Cardiac septum (tissue), 1 donor: ENCODE measurements at places on chromosomes 2 and 18. TPM values are rescaled to one million over a fixed set of nuclear protein-coding genes. Genes with fewer than 3 reads are reported as not detected.
A peak's percentile ranks its signal among the peaks of the same experiment; 100 is the strongest.

DNA sequence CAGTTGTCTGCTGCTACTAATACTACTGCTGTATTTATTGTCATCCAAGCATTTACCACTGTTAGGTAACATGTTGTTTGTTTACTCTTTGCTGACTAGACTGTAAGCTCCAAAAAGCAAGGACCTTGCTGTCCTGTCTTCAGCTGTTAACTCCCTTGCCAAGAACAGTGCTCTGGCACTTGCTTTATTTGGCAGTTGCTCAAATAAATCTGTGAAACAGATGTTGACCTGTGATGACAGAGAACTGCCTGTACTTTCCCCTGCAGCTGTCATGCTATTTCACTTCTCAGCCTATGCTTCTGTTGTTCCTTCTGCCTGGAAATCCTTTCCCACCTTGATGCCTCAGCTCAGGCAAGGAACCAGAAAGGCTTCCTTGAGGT lies 181.2 kb downstream of the ATAD2B start:
- DNase-seq: no peak

POLR1B gene
- total RNA-seq: 10.1 TPM

GRCh38 chr2:149224543-149224942 lies 105.8 kb upstream of the LYPD6 start:
- DNase-seq: no peak

- no peak for DNase-seq
Observed at GRCh38 chr2:230170532-230170931, 49.3 kb downstream of the SP110 start.

UGT1A1 gene
- not detected for total RNA-seq

EVX2 gene
- not detected for total RNA-seq

CYS1 gene
- total RNA-seq: 3.8 TPM

DNA sequence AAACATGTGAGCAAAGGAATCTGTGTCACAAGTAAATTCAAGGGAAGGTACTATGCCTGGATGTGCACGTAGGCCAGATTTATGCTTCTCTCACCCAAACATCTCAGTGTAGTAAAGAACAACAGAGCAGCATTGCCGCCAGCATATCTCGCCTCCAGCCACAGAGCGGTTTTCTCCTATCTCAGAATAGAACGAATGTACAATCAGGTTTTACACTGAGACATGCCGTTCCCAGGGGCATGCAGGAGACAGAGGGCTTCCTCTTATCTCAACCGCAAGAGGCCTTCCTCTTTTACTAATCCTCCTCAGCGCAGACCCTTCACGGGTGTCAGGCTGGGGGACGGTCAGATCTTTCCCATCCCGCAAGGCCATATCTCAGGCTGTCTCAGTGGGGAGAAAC lies 175.3 kb downstream of the RPIA start:
- no peak for DNase-seq

- DNase-seq: no peak
Observed at GRCh38 chr2:161019311-161019710, 140.9 kb upstream of the TANK start.

- DNase-seq: no peak
Observed at GRCh38 chr18:69564602-69565001, 163.9 kb downstream of the DOK6 start.

DNA sequence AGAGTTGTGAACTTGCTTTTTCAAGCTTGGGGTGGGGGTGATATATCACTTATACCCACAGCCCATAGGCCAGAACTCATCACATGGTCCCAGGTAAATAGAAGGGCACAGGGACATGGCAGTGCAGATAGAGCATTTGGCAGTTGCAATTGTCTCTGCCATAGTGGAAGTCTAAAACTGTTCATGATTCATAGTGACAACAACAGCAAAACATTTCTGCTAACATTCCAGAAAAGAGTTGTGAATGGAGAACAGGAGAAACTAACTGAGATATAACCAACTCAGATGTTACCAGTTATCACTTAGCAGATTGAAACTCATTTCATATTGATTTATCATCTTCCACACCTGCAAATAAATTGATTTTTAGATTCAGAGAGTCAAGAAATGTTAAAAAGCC lies 278.6 kb upstream of the KYNU start:
- no peak for DNase-seq

DNA sequence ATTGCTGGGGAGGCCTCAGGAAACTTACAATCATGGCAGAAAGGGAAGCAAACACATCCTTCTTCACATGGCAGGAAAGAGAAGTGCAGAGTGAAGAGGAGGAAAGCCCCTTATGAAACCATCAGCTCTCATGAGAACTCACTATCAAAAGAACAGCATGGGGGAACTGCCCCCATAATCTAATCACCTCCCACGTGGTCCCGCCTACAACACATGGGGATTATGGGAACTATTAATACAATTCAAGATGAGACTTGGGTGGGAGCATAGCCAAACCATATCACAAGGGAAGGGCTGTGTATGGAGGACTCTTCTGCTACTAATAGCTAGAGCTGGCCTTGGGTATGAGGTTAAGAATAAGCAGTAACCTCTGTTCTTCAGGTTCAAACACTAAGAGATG lies 8.8 kb upstream of the SETBP1 start:
- DNase-seq: no peak

DNA sequence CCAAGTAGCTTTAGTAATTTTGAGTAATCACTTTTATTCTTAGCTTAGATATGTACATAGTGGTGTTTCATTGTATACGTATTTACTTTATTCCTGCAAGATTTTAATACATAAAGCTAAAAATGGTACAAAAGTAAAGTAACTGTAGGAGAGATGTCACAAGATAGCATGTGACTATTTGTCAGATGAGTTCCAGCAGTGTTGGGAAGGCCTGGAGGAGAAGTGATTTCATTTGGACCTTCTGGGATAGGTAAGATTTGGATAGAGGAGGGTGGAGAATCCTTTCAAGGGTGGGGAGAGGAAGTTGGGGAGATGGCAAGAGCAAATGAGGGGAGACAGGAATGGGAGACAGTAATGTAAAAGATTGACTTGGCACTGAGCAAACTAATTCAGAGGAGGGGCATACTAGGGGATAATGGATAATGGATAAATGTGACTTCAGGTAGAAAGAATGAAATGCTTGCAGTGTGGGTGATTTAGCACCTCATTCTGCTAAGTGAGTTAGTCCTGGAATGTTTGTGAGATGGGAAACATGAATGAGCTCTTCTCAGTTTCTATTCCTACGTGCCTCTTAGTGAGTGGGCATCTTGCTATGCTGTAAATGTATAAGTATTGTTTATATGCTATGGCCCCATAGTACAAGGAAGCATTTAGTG lies 10.5 kb downstream of the WDR43 start:
- no peak for DNase-seq

NEB gene
- 10.9 TPM for total RNA-seq

GRCh38 chr2:52210611-52211010 lies 1178.7 kb upstream of the NRXN1 start:
- DNase-seq: no peak

RAB6C gene
- not detected for total RNA-seq

PROKR1 gene
- 0.08 TPM for total RNA-seq

GRCh38 chr2:200756618-200757321 lies 54.9 kb upstream of the BZW1 start:
- no peak for DNase-seq

- peak; percentile 43 for DNase-seq
Observed at GRCh38 chr2:126887506-126887905, 11.2 kb upstream of the TEX51 start.

DNA sequence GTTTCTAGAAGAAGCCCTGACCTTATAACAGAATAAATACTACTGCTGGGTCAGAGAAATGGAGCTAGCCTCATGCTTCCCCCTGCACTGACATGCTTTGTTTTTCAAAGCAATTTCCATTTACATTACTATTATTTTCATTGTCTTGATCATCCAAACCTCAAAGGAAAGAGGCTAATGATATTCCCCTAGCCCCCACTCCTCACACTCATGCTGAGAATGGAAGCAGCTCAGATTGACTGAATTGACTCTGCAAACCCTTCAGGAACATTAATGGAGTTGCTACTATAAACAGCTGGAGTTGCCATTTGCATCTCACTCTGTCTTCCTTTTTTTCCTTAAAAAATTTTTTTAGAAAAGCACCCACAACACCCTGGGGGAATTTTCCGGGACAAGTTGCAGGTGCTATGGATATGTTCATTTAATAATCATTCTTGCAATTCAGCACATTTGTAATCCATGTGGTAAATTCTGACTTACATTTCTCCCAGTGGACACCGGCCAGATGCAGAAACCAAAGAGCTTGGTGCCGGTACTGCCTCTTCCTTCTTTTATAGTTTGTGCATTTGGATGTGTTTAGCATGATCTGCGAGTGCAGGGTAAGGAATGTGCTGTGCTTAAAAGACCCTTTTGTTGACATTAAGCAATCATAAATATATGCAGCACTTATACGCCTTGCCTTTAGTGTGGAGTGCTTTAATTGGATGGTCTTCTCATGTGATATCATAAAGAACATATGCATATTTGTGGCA lies 103.3 kb upstream of the OSR1 start:
- no peak for DNase-seq

DNA sequence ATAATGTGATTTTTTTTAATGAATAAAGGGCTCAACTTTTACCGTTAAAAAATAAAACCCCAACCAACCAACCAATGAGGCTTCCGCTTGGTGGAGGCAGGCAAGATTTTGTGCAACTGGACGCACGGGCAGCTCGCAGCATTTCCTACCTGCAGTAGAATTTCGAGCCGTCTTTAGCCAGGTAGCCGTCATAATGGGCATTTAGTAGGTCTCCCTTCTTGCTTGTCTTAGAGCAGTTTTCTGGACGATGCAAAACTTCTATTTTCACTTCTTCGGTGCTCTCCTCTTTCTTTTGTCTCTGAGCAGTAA lies 316 bp downstream of the FKBP7 start:
- DNase-seq: no peak

DNA sequence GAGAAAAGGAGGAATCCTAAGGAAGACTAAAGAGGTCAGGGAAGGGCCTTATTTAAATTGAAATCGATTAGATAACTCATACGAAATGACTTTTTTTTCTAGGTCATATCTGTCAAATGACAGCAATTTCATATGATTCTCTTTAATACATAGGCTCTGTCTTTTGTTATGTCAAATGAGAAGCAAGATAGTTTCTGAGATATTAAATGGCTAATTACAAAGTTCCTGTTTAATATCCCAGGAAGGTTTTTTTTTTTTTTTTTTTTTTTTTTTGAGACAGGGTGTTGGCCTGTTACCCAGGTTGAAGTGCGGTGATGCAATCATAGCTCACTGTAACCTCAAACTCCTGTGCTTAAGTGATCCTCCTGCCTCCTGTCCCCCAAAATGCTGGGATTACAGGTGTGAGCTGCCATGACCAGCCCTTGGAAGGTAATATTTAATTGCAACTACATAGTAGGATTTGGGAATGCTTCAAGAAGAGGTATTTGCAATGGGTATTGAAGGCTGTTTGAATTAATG lies 48.0 kb upstream of the RMND5A start:
- no peak for DNase-seq

GRCh38 chr2:210442878-210443277 lies 33.7 kb downstream of the LANCL1 start:
- DNase-seq: no peak

- no peak for DNase-seq
Observed at GRCh38 chr2:165872101-165872791, 78.2 kb upstream of the GALNT3 start.

DNAH7 gene
- 0.32 TPM for total RNA-seq

GRCh38 chr18:37393945-37394609 lies 171.5 kb downstream of the CELF4 start:
- peak; percentile 85 for DNase-seq

GALM gene
- 8.5 TPM for total RNA-seq

SCN3A gene
- 0.35 TPM for total RNA-seq

OTX1 gene
- total RNA-seq: not detected
